CD4-positive, alpha-beta T cell treated with Interleukin-17A for 1 hour (primary cell): ENCODE measurements at places on chromosomes 6 and 20.

- DNase-seq = no peak
These were observed 748 bp upstream of the ATP9A start for GRCh38 chr20:51768759-51769517.

DNA sequence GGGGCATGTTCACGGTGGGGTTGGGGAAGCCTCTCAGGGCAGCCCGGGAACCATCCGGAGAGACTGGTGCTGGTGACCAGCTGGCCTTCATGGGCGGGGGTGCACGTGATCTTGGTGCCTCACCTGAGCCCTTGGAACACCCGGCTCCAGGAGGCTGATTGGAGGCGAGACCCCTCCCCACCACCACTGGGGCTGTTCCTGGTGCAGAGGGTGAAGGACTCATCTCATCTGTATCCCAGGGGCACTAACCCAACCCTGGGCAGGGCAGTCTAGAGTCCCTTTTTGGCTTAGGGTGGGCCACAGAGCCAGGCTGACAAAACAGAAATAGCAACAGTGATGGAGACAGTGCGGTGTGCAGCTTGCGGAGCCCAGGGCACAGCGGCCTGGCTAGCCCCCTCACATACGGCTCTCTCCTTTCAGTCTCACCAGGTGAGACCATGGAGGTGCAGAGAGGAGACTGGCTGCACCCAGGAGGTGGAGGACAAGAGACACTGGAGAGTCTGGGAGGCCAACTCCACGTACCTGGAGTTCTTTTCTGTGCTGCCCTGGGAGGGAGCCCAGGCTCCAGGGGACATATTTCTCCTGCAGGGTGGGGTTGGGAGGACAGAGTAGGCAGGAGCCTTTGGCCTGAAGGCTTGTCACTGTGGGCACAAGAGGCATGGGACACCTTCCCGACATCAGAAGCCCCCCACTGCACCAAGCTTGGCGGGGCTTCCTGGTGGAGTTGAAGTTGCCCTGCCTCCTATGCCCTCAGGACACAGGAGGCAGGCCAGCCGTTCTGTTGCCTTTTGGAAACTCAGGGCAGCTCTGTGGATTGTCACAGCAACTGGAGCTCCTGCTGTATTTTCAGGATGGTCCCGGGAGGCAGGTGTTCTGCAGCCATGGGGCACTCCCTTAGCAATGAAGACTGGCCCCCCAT, 106.0 kb downstream of the SYCP2 start:
- no peak for DNase-seq

GRCh38 chr6:82270881-82271635, 23.5 kb upstream of the IBTK start:
- DNase-seq = peak; percentile 47

GRCh38 chr6:136752554-136752953, 39.7 kb downstream of the MAP3K5 start:
- DNase-seq = no peak

- DNase-seq = no peak
These were observed 30.9 kb downstream of the CHRNA4 start for GRCh38 chr20:63330084-63330760.

DNA sequence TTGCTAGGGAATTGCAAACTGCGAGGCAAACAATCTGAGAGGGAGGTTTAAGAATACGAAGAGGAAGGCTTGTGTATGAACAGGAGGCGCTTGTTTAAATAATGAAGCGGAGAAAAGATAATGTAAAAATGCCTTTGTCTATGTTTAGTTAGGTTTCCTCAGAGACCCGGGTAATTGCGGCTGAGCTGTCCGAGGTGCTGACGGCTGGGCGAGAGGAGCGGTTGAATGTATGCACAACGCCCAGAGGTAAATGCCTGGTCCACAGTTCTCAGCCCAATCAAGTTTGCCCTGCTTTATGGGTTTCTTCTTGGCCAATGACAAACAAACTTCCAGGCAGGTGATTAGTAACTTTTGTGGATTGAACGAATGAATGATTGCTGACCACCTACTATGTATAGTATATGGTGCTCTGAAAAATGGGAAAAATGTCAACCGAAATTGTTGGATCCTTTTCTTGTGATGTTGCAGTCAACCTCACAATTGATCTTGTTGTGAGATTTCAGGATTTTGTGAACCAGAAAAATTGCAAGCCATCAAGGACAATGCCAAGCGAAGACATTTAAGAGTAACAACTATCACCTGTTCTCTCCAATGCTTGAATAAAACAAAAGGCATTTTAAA, 38.3 kb upstream of the SLC32A1 start:
- peak; percentile 14 for DNase-seq

DNA sequence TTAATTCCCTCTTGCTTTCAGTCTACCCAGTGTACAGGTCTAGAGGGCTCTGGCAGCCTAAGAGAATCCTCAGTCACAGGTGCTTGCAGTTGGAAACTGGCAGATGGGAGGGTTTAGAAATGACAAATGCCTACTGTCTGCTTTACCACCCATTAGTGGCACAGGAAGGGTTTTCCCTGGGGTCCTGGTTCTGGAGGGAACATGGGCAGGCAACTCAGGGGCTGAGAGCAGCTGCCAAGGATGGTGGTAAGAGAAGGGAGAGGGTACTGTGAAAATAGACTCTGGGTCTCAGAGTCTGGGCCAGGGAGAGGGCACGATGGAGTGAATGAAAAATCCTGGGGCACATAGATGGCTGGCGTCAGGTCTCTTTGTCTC, 103.5 kb downstream of the TCP11 start:
- DNase-seq = no peak

- no peak for DNase-seq
These were observed 135.1 kb downstream of the AGPAT4 start for GRCh38 chr6:161138543-161139303.

- DNase-seq = no peak
These were observed 27.1 kb downstream of the TOP1 start for GRCh38 chr20:41055679-41056078.

DNA sequence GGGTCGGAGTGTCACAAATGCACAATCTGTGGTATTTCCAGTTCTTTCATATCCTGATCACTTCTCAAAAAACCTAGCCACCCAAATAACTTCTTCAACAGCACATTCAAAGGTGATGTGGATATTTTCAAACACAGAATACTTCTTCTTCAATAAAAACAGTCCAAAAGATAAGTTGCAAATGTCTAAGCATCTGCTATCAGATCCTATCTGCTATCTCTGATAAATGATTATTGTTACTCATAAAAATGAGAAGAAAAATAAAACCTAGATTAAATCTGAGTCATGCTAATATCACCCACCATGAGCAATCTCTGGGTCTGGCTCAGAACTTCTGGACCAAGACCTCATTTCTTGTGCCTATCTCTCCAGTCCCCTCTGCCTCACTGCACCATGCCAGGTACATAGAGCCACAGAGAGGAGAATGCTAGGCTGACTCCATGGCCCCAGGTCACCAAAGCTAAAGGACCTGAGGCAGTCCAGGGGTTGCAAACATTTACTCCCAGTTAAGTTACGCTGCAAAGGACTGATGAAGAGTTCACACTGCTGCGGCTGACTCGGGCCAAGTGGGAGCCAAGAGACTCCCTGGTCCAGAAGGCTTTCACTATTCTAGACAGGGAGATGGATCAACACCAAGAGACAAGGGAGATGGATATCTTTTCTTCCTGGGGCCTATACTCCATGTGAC, 101.4 kb downstream of the KIF13A start:
- no peak for DNase-seq

DNA sequence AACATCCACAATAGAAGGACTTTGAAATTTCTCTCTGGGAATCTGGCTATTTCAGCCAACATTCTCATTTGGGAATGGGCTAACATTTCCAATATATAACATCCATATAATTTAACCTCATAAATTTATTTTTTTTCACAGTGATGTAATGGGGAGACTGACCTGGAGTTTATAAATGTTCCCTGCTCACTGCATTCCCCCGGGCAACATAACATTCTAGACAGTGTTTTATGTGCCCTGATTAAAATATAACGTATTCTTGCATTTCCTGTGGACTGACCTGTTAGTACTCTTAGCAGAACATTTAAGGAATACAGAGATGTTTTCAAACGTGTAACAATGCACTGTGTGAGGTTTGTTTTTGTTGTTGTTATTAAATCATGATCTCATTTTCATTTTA, 20.9 kb downstream of the TSHZ2 start:
- no peak for DNase-seq

DNA sequence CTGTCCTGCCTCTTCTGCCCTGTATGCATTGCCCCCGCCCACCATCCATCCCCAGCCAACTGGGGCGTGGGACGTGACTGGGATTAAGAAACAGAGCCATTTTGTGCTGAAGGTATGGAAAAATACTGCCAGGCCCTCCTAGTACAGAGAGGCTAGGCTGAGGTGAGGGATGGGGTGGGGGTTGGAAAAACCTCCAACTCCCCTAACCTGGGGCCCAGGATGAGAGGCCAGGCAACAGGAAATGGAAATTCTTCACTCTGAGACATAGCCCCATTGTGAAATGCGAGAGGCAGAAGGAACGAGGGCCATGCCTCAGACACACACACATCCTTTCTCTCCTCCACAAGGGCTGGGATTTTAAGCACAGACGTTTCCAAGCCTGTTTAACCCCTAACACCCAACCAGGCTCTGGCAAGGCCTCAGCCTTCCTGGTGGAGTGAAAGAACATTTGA, 19.9 kb downstream of the KCNK5 start:
- no peak for DNase-seq

DNA sequence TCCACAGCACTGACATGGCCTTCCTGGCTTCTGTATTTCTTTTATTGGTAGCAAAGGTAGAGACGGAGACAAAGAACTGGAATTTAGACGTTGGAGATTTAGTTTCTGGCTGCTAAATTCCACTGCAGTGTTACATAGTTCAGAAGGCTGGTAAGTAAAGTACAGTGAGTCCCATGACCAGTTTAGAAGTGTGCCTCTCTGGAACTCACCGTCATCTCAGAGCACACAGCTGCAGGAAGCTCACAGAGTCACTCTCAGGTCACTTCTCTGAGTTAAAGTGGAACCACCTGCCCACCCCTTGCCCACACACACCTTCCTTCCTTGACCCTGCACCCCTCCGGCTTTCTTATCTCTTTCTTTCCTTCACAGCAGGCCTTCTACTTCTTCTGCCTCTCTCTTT, 19.6 kb upstream of the BMP6 start:
- DNase-seq = no peak

GRCh38 chr6:128007658-128008057, 106.8 kb upstream of the THEMIS start:
- DNase-seq = no peak

GRCh38 chr20:40860487-40860902, 168.1 kb upstream of the TOP1 start:
- DNase-seq = no peak

- DNase-seq = no peak
These were observed 56.5 kb upstream of the DST start for GRCh38 chr6:56699066-56699654.

- DNase-seq = peak; percentile 17
These were observed 1.6 kb downstream of the DNAJC5 start for GRCh38 chr20:63896264-63897105.

- no peak for DNase-seq
These were observed 40.7 kb upstream of the MROH8 start for GRCh38 chr20:37219751-37220668.

DNA sequence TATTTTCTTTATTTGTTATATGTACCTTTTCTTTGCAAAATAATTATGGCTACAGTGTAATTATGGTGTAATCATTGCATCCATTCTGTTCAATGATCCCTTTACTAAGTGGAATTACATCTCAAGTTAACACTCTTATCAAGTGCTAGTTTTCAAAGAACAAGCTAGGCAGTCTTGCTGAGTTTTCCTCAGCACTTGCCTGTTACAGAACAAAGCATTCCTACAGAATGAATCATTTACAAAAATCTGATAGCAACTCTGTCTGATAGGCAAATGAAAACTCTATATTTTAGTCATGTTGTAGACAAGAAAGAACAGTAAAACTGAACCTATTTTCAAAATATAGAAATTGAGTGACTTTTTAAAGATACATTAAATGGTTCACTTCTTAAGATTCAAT, 109.8 kb upstream of the POU3F2 start:
- DNase-seq = no peak

GRCh38 chr6:106620931-106621672, 8.2 kb downstream of the RTN4IP1 start:
- no peak for DNase-seq

GRCh38 chr6:69216127-69216526, 580.7 kb downstream of the LMBRD1 start:
- no peak for DNase-seq

- DNase-seq = no peak
These were observed 19.4 kb downstream of the CASS4 start for GRCh38 chr20:56431471-56431870.

DNA sequence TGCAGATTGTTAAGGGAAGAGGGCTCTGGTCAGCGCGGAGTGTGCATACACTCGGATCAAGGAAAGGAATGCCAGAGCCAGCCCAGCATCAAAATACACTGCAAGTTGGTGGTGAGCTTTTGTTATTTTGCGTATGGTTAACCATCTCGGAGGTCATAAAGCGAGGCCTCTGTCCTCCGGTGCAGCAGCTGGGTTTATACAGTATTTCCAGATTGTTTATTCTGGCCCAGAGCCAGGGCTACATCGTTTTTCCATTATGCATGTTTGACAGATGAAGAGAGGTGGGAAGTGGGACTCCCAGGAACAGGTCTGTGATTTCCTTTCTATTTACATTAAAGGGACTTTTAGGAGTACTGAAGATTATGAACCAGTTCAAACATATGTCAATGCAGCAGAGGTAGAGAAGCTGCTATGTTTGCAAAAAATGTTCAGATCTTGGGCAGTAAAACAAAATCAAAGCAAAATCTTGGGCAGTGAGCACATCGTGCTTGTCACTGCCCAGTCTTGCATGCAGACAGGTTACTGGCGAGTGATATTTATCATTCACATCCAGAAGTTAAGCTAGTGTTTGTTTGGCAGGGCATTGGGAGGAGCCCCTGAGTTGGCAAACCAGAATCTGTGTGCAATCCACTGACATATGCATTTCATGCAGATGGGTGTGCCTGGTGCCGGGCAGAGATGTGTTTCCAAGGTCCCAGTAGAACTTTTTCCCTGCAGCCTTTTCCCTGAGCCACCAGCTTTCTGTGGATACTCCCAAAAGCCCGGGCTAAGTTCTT, 256.3 kb upstream of the TAB2 start:
- DNase-seq = no peak

DNA sequence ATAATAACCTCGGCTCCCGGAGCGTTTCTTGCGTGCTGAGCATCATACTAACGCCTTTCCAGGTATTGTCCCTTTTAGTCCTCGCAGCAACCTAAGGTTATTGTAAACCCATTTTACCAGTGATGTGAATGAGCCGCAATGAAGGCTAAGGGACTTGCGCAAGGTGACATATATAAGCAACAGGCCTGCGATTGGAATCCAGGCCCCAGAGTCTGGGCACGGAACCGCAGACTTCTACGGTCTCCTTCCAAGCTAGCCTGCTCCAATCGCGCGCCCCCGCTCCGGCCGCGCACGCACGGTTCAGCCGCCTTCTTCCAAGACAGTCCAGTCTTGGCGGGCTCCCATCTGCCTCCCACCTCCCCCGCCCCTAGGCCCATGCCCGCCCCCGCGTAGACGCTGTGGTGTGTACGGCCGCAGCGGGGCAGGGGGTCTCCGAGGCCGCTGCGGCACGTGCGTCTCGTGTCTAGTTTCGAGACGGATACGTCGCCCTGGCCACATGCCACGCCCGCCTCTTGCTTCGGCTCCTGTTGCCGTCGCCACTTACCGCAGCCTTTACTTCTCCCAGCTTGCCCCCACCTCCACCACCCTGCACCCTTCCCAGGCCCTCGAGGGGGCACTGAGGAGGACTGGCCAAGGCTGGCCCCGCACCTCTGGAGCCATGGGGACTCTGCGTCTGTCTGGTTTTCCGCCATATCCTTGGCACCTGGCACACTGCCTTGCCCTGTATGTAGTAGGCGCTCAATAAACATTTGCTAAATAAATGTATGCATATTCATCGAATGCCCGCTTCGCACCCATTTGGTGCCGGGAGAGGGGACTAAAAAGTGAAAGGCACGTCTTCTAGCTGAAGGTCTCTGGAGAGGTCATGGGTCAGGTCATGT, 855 bp upstream of the GFOD1 start:
- peak; percentile 21 for DNase-seq
